ENCODE measurements at places on chromosomes 5 and 9. TPM values are rescaled to one million over a fixed set of nuclear protein-coding genes. Genes with fewer than 3 reads are reported as not detected.
A peak's percentile ranks its signal among the peaks of the same experiment; 100 is the strongest.

Gene RABL6
- total RNA-seq: 91.2 TPM

Gene IPO11
- 35.6 TPM for total RNA-seq

Gene SLC22A5
- 11.8 TPM for total RNA-seq

Gene SMIM33
- not detected for total RNA-seq

Gene SH3TC2
- total RNA-seq: 5.6 TPM

Gene C9
- not detected for total RNA-seq

Gene TRIP13
- total RNA-seq: 1.9 TPM

Gene IL3
- total RNA-seq: not detected

Gene PTGS1
- total RNA-seq: 5.4 TPM

Gene PCDHA4
- total RNA-seq: not detected

Gene GPX8
- total RNA-seq: 6.2 TPM

DNA sequence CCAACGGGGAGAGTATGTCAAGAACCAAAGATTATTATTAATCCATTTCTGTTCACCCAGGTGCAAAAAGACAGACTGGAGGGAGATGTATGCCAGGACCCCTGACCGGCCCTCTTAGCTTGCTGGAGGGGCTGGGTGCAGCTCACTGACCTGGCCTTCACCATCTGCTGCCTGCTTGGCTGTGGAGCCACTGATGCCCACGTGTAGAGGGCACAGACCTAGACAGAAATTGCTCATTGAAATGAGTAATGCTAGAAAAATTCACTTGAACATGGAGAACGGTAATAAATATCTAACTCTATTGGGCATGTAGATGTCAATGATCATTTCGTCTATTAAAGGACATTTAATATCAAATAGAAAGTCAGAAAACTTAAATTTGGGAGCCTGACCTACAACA is 58.8 kb upstream of the ERCC6L2 start:
- DNase-seq: no peak

- no peak for DNase-seq
Observed at GRCh38 chr5:138385660-138386059, 33.2 kb downstream of the KDM3B start.

DNA sequence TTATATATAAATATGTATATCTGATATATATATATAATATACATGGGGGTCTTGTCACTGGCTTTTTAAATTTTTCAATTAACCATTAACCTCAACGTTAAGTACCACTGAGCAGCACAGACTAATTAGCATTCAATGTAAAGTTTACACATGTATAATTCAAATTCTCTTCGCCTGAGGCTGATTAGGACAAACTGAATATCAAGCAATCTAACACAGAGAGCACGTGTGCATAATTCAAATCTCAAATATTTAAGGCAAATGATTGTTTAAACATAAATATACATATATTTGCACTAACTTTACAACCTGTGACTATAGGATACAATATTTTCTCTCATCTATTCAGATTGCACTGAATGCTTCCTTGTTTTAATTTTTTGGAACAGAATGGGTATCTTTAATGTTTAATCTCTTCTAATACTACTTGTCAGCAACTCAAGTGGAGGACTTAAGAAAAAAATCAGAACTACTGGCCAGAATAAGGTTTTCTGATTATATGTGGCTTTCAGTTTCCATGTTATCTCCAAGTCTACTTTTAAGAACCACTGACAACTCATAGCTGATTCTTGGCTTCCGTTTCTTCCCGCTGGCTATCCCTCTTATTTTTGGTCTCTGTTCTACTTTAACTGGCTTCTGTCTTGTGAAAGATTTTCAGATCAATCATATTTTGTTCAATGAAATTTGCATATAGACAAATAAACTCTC is 204.8 kb downstream of the MLLT3 start:
- no peak for DNase-seq

DNA sequence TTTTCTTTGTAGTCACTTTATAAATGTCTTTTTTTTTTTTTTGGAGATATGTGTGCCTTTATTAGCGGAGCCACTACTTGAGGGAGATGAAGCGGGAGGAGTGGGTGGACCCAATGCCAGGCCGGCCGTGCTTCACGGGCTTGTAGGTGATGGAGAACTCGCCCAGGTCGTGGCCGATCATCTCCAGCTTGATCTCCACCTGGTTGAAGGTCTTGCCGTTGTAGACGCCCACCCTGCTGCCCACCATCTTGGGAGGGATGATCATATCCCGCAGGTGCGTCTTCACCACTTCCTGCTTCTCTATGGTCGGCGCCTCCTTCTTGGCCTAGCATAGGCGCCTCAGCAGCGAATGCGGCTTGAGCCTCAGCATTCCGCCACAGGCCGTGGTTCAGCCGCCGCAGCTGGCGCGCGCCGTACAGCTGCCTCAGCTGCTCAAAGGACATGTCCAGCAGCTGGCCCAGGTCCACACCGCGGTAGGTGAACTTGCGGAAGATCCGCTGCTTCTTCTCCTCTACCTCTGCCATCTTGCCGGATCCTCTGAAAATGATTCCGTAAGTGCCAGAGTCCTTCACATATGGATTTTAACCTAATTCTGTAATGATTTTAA is 1095.6 kb downstream of the MAT2B start:
- DNase-seq: no peak

DNA sequence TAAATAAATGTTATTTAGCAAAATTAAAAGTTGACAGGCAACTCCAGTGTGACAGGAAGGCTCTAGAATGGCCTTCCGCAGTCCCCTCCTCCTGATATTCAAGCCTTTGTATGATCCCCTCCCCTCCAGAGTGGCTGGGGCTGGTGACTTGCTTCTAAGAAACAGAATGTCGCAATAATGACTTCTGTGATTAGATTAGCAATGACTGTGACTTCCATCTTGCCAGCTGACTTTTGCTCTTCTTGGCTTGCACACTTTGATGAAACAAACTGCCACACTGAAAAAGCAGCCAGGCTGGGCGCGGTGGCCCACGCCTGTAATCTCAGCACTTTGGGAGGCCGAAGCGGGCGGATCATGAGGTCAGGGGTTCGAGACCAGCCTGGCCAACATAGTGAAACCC is 106.5 kb upstream of the LARP1 start:
- no peak for DNase-seq

GRCh38 chr9:120927269-120928014 is 846 bp upstream of the TRAF1 start:
- no peak for DNase-seq

- DNase-seq: no peak
Observed at GRCh38 chr9:89593727-89594427, 10.9 kb upstream of the GADD45G start.

DNA sequence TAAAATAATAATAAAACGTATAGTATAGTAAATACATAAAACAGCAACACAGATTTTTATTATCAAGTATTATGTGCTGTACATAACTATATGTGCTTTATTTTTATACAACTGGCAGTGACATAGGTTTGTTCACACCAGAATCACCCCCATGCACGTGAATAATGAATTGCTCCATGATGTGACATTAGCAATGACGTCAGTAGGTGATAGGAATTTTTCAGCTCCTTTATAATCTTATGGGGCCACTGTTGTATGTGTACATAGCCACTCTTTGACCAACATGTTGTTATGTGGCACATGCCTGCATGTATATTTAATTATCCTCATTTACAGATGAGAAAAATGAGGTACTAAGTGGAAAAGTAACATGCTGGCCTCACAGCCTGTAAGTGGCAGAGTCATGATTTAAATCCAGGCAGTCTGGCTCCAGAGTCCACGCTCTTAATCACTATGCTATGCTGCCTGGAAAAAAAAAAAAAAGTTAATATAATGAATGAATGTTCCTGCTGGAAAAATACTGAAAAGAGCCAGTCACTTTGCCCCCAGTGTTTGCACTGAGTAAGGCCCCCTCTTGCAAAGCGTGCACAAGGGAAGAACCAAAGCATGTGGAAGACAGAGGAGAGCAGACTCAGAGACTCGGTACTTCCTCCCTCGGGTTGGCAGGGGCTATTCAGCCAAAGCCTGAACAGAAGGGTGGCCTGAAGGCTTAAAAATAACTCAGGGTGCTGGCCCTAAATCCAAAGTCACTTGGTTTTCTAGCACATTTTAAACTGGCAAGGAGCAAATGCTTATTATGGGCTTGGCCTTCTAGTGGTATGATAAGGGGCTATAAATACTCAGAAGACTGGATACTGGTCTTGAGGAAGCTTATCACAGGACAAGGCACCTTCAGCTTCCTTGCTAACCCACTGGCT is 206.8 kb downstream of the GLIS3 start:
- no peak for DNase-seq

DNA sequence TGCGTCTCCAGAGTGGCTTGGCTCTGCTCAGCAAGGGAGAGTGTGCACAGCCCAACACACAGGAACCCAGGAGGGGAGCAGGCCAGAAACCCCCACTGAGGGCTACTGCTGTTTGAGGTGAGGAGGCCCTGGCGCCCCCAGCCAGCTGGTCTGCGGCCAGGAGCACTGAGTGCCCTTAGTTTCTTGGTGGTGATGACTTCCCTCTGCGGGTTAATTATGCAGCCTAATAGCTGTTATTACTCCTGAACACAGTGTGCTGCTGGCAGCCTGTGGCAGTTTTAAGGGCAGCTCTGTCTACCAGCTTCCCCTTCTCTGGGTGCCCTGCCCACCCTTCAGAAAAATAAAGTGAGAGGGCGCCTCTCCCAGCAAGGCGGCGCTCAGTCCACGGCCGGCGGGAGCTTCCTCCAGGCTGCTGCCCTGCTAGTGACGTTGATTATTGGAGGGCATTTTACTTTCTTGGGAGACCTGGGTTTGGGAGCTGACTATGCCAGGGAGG is 19.2 kb downstream of the GADD45G start:
- DNase-seq: no peak

GRCh38 chr5:55966284-55966683 is 28.5 kb downstream of the IL6ST start:
- DNase-seq: no peak

- no peak for DNase-seq
Observed at GRCh38 chr5:15026011-15026893, 154.7 kb upstream of the ANKH start.

- no peak for DNase-seq
Observed at GRCh38 chr5:58640011-58640410, 57.1 kb downstream of the RAB3C start.

DNA sequence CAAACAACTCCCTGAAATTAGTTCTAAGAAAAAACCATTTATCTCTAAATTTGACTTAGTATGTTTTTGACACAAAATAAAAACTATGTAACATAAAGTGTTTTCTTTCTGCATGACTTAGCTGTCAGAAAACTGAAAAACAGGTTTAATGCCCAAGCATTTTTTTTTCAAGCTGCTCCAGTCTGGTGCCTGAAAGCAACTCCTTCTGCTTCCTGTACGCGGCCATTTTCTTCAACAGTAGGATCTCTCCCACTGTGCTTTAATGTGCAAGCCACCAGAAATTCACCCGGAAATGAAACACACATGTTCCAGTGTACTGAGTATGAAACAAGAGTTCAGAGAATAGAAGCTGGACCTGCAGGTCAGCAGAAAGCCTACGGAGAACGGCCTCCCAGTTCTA is 161.2 kb downstream of the MED27 start:
- no peak for DNase-seq

- DNase-seq: no peak
Observed at GRCh38 chr9:1473956-1474634, 423.9 kb downstream of the DMRT2 start.

GRCh38 chr5:53180991-53181390 is 71.4 kb upstream of the MOCS2 start:
- no peak for DNase-seq

GRCh38 chr9:33782395-33783152 is 12.8 kb upstream of the PRSS3 start:
- no peak for DNase-seq

DNA sequence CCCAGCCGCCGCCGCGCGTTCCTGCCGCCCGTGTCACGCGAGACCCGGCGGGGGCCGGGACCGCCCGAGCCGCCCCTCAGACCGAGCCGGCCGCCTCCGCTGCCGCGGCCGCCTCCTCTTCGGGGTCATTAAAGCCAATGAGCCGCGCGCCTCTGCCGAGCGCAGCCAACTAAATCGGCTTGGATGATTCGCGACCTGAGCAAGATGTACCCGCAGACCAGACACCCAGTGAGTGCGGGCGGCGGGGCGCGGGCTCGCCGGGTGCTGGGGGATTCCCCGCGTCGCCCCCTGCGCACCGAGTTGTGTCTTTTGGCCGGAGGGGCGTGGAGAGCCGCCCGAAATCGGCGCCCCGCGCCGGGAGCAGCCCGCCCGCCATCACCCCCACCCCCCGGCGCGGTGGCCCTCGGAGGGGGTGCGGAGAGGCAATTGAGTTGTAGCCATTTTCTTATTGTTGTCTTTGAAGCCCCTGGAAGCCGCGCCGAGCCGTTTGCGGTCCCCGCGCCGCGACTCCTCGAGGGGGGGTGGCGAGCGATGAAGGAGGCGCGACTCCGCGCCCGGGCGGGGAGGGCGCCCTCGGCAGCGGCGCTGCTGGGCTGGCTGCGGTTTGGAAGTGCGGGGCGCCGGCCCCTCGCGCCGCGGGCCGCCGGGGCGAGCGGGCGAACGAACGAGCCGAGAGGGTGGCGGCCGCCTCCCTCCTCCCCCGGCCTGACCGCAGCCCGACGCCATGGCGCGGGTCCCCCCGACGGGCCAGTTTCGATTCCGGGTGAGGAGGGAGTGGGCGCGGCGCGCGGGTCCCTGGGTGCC is 1.0 kb downstream of the TLE4 start:
- peak; percentile 57 for DNase-seq

GRCh38 chr9:13688223-13688989 is 408.9 kb upstream of the MPDZ start:
- DNase-seq: no peak

- no peak for DNase-seq
Observed at GRCh38 chr5:164577742-164578141, 1072.3 kb downstream of the MAT2B start.

DNA sequence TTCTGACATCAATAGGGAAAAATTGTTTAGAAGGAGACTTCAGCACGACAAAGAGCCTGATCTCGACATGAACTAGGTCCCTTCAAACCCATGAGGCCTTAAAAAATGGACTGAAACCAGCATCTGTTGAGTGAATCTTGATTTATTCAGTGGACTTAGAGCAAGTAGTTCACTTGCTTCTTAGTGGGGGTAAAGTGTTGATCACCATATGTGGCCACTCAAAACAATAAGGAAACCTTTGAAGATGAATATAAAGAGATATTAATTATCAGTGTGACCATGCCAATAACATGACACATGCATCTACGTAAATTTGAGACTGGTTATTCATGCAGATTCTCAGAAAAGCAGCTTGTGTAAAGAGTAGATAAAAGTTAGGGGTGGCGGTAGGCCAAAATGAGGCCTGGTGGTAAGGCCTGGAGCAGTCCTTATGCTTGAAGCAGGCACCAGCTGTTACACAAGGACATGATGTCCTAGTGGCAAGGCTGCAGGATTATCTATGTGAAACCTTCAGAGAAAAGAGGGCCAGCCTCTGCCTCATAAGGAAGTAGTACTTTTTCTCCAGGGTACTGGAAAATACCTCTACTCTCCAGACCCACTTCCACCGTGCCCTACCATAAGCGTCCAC is 61.3 kb downstream of the S1PR3 start:
- no peak for DNase-seq

- no peak for DNase-seq
Observed at GRCh38 chr5:124910354-124911016, 164.0 kb upstream of the ZNF608 start.

Measured in heart right ventricle (tissue), 16 donors.